Right lobe of liver (tissue), 6 donors: ENCODE measurements at places on chromosomes 2 and 18.
A peak's percentile ranks its signal among the peaks of the same experiment; 100 is the strongest.

DNA sequence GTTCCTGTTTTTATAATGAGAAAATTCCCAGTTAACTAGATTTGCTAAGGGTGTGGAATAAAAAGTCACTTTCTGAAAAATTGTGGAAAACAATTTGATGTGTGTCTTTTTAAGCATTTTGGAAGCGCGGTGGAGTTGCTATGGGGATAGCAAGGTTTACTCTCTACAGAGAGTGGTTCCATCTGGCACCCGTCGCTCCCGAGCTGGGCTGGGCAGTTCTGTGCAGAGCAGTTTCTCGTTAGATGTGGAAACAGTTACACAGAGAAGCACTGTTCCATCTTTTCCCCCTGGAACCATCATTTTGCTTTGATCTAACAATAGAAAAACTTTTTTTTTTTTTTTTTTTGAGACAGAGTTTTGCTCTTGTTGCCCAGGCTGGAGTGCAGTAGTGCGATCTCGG lies 17.4 kb downstream of the LDLRAD4 start:
- DNase-seq: no peak

DNA sequence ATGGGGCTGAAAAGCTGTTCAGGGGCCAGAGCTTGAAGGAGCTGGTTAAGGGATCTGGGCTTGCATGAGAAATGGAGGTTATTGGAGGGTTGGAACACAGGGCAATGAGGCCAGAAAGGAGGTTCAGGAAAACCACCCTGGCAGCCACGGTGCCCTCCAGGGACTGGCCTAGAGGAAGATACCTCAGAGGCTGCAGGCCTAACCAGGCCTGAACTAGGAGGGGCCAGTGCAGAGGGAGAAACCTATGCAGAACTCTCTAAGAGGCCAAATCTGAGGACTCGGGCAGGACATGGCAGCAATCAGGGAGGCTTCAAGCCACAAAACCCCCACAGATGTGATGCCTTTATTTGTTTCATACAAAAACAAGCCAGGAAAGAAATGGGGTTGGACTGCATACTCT lies 66.8 kb downstream of the BIN1 start:
- DNase-seq: no peak

GRCh38 chr18:44897816-44898215 lies 217.1 kb downstream of the SETBP1 start:
- no peak for DNase-seq

DNA sequence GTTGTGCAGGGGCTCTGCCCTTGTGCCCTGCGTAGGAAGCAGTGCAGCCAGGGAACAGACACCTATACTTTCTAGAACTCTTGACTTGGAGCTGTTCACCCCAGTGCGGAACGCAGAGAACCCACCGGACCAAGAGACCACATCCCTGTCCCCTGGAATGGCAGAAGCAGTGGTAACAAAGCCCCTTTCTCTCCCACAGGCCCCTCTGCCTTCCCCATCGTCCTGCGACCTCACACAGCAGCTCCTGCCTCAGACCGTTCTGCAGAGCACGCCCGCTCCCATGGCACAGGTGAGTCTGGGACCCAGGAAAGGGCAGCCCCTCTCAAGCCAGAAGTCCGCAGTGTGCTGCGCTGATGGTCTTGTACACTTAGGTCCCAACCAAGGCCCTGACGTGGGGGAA lies 24.6 kb upstream of the RPL31 start:
- no peak for DNase-seq

- no peak for DNase-seq
Observed at GRCh38 chr2:31535768-31536167, 45.0 kb downstream of the SRD5A2 start.

- DNase-seq: no peak
Observed at GRCh38 chr2:121828281-121828731, 72.9 kb downstream of the TSN start.

DNA sequence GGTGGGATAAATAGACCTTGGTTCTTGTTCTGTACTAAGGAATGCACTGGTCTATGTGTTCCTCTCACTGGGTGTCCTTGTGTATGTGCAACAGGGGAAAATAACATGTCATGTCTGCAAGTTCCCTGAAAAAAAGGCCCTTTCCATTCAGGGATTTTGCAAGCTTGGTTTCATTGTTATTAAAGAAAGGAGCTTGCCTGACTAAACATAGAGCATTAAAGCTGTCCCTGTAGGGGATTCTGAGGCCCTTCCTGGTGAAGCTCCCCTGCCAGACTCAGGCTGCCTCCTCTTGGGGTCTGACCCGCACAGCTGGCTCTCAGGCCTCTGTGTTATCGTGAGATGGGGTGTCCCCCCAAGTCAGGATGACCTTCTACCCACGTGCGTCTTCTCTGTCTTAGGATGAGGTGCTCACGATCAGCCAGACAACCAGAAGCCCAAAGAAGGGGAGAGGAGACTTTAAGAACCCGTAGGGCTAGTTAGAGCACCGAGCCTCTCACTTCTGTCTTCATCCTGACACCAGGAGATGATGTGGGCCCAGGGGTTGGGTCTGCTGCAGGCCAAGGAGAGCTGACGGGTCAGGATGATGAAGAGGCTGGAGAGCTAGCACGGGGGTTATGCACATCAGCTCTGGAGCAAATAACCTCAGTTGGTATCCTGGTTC lies 21.2 kb downstream of the CAPG start:
- DNase-seq: no peak

DNA sequence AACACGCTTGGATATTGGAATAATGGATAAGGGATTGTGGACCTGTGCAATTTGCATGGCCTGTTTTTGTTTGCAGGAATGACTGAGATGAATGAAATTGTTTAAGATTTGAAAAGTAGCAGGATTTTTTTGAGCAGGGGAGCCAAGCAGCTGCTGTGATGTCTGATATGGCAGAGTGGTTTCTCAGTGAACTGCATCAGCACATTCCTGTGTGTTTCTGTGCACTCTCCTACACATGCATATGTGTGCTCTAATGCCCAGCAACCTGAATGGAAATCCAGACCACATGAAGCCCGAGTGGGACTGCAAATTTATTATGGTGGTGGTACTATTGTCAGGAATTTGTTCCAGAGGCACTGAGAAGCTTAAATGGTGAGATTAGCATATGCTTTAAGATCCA lies 161.7 kb downstream of the PARD3B start:
- no peak for DNase-seq

DNA sequence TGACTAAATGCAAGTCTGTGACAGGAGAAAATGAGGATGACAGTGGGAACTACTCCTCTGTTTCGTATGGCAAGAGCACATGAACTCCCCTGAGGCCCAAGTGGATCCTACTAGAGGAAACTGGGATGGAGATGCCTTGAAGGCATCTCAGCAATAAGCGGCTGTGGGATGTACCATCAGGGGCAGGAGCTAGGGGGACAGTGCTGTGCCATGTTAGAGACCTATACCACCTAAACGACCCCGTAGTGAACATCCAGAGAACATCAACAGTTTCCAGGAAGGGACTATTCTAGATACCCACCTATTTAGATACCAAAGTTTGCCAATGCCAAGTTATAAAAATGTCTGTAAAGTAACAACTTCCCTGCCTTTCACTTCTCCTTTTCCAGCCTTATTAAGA lies 860.8 kb upstream of the ACVR2A start:
- no peak for DNase-seq

- DNase-seq: peak; percentile 27
Observed at GRCh38 chr2:1714291-1715064, 29.8 kb downstream of the PXDN start.

- DNase-seq: no peak
Observed at GRCh38 chr2:9251154-9252001, 44.8 kb downstream of the ASAP2 start.

GRCh38 chr2:241842620-241843211 lies 16.0 kb downstream of the PDCD1 start:
- DNase-seq: peak; percentile 57

- DNase-seq: no peak
Observed at GRCh38 chr2:2095360-2096093, 235.5 kb downstream of the MYT1L start.

DNA sequence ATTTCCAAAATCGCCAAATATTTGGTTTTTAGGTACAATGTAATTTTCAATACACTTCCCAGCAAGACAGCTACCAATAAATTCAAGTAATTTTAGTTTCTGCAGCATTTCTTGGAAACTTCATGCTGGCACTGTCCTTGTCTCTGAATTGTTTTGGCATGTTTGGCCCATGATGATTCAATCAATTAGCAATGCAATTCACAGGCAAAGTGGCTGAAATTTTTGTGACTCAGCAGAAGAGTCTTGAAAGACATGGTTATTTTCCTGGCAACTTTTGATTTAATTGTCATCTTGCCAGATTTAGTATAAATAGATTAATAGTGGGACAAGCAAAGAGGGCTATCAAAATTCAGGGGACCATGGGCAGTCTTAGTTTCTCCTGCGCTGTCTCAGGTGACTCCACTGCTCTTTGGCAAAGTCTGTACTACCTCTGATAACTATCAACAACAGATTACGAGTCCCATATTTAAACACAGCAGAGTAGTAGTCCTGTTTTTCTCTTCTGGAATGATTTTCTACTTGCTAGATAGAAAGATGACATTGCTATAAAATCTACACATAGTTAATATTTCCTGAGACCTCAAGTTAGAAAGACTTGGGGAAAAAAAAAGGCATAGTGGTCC lies 88.9 kb upstream of the CYP26B1 start:
- DNase-seq: no peak

DNA sequence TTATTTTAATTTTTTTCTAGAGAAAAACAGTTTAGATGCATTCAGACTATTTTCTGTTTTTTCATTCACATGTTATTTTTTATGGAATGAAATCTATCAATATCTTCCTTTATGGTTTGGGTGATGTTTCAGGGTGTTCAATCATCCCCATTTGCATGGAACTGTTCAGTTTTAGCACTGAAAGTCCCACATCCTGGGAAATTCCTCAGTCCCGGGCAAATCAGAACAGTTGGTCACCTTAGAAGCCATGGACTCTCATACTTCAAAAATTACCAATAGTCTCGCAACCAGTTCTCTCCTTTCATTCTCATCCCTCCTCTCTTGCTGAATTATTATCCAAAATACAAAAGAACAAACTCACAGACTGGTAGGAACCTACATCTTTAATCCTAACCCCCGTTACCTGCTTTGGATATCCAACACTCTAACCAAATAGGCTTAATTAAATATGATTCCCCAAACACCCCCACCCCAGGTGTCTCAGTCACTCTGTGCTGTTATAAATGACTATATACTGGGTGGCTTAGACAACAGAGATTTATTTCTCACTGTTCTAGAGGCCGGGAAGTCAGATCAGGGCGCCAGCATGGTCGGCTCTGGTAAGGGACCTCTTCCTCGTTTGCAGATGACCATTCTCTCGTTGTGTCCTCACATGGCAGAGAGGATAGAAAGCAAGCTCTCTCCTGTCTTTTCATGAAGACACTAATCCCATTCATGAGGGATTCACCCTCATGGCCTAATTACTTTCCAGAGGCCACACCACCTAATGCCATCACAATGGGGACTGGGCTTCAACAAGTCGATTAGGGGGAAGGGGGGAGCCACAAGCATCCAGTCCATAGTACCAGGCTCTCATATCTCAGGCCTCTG lies 57.7 kb upstream of the SLC1A4 start:
- DNase-seq: no peak

- DNase-seq: no peak
Observed at GRCh38 chr2:227827143-227827542, 13.5 kb downstream of the CCL20 start.

DNA sequence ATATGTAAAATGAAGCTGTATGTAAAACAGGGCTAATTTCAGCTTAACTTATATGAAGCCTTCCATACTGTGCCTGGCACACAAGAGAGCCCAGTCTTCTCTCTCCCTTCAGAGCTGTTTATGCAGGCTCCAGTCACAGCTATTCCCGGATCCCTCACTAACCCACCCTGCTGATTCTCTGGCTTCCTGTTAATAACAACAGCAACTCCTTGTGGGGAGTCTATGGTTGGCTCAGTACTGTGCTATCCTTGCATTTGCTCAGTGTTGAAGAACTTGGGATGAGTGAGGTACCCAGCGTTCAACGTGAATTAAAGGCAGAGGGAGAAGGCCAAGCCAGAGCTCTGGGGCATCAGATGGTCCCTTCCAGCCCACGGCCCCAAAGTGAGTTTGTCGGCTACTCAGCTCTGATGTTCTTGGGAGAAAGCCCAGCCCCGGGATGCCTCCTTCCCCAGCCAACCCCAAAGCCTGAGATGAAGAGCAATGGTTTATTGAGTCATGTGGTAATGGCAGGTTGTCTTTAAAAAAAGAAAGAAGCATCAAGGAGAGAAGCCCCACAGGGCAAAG lies 43.2 kb downstream of the PSD4 start:
- DNase-seq: no peak

DNA sequence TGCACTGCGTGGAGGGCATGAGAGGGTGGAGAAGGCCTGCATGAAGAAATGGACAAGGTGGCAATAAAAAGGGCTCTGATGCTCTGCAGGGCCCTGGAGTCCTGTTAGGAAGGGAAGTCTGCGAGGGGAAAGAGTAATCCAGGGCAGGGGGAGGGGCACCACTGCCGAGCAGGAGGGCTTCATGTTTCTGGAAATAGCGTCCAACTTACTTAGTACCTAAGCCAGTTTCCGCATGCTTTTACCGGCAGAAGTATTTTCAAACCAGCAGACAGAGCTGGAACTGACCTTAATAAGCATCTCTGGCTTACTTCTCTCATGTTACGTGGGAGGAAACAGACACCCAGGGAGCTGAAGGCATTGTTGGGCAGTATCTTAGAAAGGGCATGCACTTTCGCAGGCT lies 156.7 kb downstream of the GALNT14 start:
- no peak for DNase-seq
